Glomerular endothelial cell (primary cell): ENCODE measurements at places on chromosomes 2 and 18. TPM values are rescaled to one million over a fixed set of nuclear protein-coding genes. Genes with fewer than 3 reads are reported as not detected.

DNA sequence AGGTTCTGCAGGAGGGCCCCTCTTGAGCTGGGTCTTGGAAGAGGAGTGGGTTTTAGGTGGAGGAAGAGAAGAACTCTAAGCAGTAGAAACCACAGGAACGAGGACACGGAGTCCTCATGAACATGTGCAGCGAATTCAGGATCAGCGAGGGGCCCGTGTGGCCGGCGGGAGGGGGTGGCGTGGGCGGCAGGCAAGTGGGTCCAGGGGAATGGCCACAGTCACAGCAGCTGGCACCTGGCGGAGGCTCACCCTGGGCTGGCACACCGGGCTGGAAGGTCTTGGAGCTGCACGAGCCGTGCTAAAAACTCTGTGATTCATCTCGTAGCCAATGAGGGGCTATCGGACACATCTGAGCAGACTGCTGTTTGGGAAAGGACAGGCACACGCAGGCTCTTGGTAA is 18.0 kb upstream of the CIDEA start:
- no peak for DNase-seq

Gene HOXD13
- not detected in 2 replicates for total RNA-seq

DNA sequence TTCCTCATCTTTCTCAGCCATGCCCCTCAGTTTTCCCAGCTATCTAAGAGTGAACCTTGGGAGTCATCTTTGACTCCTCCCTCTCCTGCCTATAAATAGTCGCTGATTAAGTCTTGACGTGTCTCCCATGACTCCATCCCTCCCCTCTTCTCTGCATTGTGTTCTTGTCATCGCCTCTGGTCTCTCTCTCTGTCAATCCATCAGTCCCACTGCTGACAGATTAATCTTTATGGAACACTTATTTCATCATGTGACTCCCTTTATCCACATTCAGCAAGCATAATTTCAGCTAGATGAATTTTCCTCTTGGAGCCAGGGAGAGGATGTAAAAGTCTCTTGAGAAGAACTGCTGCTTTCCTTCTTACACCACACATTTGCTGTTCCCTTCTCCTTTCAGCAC is 9.4 kb downstream of the ADAM23 start:
- no peak for DNase-seq

GRCh38 chr2:186347472-186347871 is 138.6 kb upstream of the ZC3H15 start:
- DNase-seq, result no peak

DNA sequence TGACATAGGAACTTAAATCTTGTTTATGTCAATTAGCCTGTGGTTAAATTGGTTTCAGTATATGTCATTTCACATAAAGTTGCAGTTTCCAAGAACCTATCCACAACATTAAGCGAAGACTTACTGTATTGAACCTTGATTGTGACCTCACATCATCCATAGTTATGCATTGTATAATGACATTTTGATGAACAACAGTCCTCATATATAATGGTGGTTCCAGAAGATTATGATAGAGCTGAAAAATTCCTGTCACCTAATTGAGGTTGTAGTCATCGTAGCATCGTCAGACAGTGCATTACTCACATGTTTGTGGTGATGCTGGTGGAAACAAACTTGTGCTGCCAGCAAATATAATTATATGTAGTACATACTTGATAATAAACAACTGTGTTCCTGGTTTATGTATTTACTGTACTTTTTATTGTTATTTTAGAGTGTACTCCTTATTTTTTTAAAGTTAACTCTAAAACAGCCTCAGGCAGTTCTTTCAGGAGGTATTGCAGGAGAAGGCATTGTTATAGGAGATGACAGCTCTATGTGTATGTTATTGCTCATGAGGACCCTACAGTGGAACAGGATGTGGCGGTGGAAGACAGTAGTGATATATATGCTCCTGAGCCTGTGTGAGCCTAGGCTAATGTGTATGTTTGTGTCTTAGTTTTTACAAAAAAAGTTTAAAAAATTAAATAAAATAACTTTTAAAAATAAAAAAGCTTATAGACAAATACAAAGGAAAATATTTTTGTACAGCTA is 56.6 kb downstream of the UBE2E3 start:
- no peak for DNase-seq

Gene PLB1
- total RNA-seq, result 0.53 and 1.6 TPM in 2 replicates

Gene LHCGR
- total RNA-seq, result 0.70 TPM in 1 of 2 replicates, not detected in the other

Gene LIPG
- 123 and 185 TPM in 2 replicates for total RNA-seq

DNA sequence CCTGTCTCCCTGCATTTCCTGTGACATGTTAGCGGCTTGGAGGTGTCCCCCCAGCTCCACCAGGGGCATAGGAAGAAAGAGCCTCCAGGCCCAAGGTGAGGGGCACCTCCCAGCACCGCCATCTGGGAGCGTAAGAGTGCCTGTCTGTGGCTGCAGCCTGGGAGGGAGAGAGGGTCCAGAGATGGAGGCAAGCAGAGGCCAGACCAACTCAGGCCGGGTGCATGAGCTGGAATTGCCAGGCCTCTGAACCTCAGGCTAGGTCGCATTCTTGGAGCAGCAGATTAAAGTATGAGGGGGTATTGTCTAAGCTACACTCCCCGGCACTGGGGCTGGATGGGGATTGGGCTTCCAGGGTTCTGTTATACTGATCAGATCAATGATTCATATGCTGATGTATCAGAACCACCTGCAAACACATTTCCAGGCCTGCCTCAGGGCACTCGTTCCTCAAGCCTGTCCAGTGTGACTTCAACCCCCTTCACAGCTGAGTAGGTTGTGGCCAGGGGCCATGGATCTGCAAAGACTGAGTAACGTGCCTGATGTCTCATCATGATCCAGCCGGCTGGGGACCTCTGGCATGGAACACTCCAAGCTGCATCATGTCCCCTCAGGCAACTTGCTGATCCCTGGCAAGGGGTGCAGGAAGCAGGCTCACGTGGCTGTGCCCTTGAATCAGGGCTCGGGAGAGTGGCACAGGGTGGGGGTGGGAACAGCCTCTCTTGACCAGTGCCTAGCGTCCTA is 73.2 kb downstream of the HS1BP3 start:
- no peak for DNase-seq

- DNase-seq, result no peak
Measured at GRCh38 chr18:26422472-26423162, 125.7 kb downstream of the KCTD1 start.

DNA sequence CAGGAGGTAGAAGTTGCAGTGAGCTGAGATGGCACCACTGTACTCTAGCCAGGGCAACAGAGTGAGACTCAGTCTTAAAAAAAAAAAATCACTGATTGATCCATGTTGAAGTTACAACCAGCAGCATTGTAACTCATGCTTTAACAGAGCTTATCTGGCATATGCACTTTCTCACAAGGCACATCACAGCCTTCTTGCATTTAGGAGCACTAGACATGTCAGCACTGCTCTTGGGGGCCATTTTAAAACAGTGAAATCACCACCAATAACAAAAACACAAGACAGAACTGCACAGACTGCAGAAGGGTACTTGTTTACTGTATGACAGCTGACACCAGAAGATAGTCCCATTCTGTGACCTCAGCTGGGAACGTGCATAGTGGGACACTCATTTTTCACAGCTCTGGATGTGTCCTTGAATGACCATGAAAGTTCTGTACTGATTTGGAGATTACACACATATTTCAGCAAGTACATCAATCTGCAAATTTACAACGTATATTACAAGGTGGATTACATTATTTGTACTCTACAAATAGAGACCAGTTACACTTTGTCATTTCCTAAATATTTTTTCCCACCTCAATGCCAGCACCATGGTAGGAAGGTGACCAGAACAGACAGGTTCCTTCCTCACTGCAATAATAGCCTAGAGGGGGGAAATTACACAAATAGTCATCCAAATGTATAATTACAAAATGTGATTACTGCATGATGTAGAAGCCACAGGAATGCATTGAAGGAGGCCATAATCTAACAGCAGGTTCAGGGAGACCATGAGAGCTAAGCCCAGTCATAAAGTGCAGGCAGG is 35.1 kb downstream of the CCBE1 start:
- DNase-seq, result no peak

Gene ATF2
- 31.1 and 47.4 TPM in 2 replicates for total RNA-seq

DNA sequence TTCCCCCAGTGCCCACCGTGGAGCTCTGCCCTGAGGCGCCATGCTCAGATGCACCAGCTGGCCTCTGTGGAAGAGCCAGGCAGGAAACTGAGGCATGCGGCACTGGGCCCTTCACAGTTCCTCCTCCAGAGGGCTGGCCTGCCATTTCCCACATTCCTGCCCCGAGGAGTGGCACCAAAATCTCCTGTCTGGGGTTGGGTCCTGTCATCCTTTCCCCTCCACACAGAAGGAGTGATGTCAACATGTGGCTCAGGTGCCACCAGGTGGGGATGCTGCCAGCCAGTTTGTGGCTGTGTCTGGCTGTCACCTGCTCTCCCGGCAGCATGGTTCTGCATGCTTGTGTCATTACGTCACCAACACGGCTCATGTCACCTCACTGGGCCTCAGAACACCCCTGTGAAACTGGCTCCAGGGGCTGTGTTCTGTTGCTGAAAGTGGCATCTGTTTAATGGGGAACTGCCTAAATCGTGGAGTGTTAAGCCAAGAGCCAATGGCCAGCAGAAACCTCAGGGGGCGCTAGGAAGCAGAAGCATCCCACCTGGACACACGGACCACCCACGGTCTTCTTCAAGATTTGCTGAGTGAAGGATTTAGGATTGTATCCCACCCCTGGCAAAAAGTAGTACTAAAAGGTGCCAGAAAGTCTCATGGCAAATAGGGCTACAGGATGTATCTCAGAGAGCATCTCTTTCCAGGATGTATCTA is 51.3 kb downstream of the ZAP70 start:
- DNase-seq, result no peak

DNA sequence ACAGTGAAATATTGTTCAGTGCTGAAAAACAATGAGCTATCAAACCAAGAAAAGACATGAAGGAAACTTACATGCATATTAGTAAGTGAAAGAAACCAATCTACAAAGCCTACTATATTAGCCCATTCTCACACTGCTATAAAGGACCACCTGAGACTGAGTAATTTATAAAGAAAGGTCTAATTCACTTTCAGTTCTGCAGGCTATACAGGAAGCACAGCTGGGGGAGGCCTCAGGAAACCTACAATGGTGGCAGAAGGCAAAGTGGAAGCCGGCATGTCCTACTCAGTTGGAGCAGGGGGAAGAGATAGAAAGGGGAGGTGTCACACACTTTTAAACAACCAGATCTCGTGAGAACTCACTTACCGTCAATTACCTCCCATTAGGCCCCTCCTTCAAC is 232.1 kb downstream of the TMX3 start:
- DNase-seq, result no peak

DNA sequence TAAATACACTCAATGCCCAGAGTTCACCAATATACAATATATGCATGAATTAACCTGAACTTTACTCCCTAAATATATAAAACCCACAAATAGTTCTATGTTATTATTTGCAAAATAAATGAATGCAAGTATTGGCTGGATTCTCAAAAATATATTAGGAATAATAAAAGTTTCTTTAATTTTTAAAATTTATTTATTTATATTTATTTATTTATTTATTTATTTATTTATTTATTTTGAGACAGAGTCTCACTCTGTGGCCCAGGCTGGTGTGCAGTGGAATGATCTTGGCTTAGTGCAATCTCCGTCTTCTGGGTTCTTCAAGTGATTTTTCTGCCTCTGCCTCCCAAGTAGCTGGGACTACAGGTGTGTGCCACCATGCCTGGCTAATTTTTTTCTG is 88.7 kb upstream of the TMEFF2 start:
- no peak for DNase-seq

- DNase-seq, result no peak
Measured at GRCh38 chr2:74074487-74074886, 73.2 kb downstream of the BOLA3 start.

GRCh38 chr2:132448771-132449170 is 32.2 kb downstream of the GPR39 start:
- no peak for DNase-seq

- DNase-seq, result no peak
Measured at GRCh38 chr2:10951558-10952414, 40.1 kb downstream of the KCNF1 start.

- no peak for DNase-seq
Measured at GRCh38 chr2:217466805-217467204, 536.0 kb downstream of the TNS1 start.

Gene FECH
- total RNA-seq, result 29.2 and 38.2 TPM in 2 replicates
